Adipocyte (in vitro differentiated cells): ENCODE measurements at places on chromosomes 12 and 14.

DNA sequence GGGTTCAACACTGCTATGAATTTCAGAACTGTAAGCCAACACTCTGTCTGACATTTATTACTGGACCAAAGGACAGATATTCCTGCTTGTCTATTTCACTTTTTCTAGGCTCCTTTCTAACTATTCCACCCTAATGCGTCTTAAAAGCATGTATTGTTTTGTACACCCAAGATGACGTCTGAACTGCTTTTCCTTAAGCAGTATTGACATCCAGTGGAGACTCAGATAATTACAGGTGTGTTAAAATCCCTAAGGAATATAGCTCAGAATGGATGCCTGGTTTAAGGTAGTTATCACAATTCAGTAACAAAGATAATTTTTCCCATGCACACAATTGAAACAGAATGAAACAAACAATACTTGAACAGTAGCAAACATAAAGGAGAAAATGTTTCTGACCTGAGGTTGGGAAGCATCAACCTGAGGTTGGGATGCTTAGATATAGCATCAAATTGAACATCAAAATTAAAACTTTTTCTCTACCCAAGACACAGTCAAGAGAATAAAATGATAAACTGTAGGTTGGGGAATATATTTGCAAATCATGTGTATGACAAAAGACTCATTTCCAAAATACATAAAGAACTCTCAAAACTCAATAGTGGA lies 93.7 kb upstream of the PTPRR start:
- DNase-seq, result peak; percentile 69

GRCh38 chr14:72291908-72292688 lies 359.9 kb downstream of the RGS6 start:
- peak; percentile 68 for DNase-seq

GRCh38 chr12:64347630-64348029 lies 42.9 kb downstream of the C12orf56 start:
- DNase-seq, result no peak

DNA sequence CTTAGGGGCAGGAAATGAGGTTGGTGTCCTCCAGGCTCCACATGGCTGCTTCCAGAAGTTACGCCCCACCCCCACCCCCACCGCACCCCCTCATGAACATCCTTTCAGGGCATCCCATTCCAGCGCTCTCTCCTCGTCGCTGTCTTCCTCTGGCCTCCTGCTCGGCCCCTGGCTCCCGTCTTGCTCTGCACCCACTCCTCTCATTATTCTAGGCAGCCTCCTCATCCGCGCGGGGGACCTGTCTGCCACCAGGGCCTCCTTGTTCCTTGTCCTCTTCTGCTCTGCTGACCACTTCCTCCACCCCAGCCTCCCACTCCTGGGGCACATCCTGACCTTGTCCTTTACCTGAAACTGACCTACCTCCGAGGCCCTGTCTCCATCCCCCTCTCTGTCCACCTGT lies 29.8 kb upstream of the PLEKHG6 start:
- DNase-seq, result no peak

- peak; percentile 75 for DNase-seq
Measured at GRCh38 chr14:103562179-103562428, 353 bp downstream of the BAG5 start.

DNA sequence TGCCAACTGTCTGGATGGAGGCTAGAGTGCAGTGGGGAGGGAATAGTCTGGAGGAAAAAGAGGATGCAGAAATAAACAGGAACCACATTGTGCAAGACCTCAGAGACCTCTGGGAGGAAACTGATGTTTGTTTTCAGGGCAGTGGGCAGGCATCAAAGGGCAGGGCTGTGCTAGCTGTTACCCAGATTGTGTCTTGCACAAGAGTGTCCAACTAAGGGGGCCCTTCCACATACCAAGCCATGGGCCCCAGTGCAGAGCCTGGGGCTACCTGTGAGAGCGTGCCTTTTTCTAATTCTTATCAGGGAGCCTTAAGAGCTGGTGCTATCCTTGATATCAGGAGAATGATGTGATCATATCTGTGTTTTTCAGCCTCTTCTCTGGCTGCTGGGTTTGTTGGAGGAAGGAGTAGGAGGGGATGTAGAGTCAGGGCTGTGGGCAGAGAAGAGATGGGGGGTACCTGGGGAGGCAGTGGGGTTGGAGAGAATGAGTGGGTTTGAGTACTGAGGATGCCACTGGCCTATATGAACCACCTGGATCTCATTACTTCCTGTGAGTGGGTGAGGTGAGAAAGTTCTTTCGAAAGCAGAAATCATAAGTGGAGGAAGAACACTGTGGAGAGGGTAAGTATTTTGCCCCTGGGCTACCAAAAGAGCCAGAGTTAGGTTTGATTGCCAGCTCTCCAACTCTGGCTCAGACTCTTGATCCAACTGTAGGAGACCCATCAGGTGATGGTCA lies 259.2 kb upstream of the CRY1 start:
- DNase-seq, result no peak

GRCh38 chr12:132834181-132834711 lies 5.6 kb upstream of the GOLGA3 start:
- DNase-seq, result no peak
